ENCODE measurements at places on chromosomes 13 and 19.
A peak's percentile ranks its signal among the peaks of the same experiment; 100 is the strongest.

- DNase-seq, result no peak
Measured at GRCh38 chr13:66780814-66781213, 449.3 kb downstream of the PCDH9 start.

GRCh38 chr19:55493052-55493644, 4.9 kb downstream of the SSC5D start:
- no peak for DNase-seq

DNA sequence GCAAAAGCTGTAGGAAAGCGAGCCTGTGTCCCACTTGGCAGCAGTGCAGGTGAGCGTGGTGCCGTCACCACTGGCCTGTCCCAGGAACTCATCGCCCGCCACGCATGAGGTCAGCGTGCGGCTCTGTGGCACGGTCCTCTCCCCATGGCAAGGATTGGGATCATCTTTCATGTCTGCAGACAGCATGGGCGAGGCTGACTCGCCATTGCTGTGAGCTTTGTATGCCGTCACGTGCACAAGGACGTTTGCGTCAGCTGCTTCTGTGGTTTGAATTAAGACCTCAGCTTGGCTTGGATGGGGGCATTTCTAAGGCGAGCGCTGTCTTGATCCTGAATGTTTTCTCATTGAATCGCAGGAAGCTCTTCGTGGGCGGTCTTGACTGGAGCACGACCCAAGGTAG, 9.8 kb downstream of the DAZAP1 start:
- no peak for DNase-seq

DNA sequence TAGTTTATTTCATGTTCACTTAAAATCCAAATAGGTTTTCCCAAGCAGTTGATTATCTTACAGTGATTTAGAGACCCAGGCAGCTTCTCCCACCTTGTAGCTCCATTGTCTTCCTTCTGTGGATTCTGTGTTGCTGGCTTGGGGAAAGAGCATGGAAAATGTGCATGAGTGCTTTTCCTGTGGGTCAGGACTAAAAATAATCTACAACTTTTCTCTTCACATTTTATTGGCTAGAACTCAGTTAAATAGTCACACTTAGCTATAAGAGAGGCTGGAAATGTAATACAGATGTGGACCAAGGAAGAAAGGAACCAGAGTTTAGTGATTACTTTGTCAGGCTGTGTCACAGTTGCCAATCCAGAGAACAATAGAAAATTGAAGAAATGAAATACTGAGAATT, 198.8 kb downstream of the NBEA start:
- no peak for DNase-seq

DNA sequence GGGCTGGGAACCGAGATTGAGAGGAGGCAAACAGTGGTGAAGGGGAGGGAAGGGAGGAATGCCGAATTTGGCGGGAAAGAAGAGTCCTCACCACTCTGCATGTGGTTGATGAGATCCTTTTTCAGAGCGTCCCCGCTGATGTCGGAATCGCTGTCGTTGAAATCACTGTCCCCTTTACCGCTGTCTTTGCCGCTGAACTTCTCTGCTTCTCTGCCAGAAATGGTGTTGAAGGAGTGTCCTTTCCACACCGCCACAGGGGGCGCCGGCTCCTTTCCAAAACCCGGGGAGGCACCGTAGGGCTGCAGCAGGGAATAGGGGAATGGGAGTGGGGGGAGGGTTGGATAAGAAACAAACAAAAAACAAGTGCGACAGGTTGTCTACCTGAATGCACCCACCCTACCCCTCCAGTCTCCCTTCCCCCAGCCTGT, 3.1 kb downstream of the PCDH8 start:
- no peak for DNase-seq

- DNase-seq, result peak; percentile 33
Measured at GRCh38 chr19:58181902-58182576, 822 bp upstream of the ZNF274 start.

GRCh38 chr19:45251452-45252354, 632 bp downstream of the MARK4 start:
- no peak for DNase-seq

- no peak for DNase-seq
Measured at GRCh38 chr19:40191836-40192646, 815 bp downstream of the MAP3K10 start.

GRCh38 chr19:3171894-3172672, 6.5 kb upstream of the S1PR4 start:
- no peak for DNase-seq

DNA sequence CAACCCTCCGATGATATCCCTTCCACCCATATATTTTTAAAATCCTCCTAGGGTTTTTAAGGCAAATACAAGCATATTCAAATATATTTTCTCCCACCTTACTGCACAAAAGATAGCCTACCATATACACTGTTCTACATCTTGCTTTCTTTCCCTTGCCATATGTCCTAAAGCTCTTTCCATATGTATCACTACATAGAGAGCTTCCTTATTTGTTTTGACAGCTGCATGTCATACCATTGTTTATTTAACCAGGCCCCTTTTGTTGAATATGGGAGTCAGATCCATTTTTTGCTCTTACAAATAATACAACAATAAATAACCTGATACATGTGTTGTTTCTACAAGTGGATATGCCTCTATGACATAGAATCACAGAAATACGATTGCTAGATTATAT, 32.8 kb upstream of the WDFY2 start:
- no peak for DNase-seq

- DNase-seq, result no peak
Measured at GRCh38 chr13:113669231-113669754, 2.3 kb downstream of the GRK1 start.

- no peak for DNase-seq
Measured at GRCh38 chr19:17074634-17075034, 618 bp downstream of the HAUS8 start.

GRCh38 chr13:50685491-50685890, 158.0 kb downstream of the DLEU7 start:
- DNase-seq, result no peak

DNA sequence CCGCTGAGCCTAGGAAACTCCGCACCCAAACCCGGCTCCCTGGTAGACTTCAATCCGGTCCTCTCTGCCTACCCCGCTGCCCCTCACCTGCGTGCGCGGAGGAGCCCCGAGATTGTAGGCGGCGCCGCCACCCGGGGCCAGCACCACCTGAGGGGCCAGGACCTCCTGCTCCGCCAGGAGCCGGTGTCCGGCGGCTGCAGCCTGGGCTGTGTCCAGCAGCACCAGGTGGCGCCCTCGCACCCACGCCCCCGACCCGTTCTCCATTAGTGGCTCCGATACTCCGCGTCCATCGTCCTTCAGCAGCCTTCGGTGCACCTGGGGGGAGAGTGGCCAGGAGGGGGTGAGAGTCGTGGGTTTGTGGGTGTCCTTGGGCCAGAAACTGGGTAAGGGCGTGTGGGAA, 18.5 kb downstream of the MAN2B1 start:
- no peak for DNase-seq

GRCh38 chr19:10895920-10896319, 24.6 kb downstream of the CARM1 start:
- no peak for DNase-seq

DNA sequence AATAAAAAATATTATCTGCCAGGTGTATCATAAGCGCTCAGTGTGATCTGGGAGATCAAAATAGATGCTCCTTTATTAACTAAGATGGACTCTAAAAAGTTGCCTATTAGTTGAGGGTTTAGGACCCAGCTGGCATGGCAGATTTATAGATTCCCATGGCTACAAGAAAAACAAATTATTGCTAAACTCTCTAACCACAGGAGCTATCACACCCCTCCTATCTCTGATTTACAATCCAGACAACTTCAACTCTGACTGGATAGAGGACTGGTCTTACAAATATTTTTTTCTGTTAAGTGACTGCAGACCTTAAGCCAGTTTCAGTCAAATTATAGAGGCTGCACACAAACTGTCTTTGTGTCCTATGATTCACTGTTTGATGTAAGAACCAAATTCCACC, 45.4 kb upstream of the MYCBP2 start:
- DNase-seq, result no peak

DNA sequence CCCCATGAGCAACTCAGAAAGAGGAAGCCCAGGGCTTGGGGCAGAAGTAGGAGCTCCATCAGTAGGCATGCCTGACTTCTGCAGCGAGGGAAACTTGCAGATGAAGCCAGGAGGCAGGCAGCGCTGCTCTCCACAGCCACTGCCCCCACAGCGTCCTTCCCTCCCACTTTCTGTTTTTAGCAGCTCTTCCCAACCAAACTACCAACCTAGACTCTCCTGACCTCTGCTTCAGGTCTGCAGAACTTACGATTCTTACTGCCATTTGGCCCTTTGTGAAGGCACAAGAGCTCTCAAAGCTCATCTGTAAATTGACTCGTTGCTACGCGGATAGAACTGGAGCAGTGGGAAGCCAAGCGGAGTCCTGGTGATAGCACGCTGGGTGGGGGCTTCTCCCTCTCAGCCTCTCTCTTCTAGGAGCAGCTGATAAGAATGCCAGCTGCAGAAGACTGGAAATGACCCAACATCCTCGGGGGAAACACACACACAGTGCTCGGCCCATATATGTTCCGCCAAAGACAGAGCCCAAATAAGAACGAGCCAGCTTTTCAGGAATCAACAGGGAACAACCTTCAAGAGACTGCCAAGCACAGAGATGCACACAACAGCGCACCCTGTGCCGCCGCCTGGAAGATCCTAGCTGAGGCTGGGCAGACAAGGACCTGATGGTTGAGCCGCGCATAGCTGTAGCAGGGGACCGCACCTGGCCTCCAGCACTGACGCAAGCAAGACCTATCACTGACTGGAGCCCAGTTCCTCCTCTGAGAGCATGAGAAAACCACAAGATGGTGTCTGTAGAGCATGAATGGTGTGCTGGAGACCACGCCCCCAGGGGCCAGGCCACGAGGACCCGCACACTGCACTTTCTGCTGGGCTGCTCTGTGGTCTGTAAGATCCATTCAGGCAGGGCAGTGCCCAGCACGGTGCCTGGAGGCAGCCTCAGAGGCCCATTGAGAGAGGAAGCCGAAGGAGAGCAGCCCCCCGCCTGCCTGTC, 15.9 kb upstream of the SLC35E1 start:
- DNase-seq, result no peak

DNA sequence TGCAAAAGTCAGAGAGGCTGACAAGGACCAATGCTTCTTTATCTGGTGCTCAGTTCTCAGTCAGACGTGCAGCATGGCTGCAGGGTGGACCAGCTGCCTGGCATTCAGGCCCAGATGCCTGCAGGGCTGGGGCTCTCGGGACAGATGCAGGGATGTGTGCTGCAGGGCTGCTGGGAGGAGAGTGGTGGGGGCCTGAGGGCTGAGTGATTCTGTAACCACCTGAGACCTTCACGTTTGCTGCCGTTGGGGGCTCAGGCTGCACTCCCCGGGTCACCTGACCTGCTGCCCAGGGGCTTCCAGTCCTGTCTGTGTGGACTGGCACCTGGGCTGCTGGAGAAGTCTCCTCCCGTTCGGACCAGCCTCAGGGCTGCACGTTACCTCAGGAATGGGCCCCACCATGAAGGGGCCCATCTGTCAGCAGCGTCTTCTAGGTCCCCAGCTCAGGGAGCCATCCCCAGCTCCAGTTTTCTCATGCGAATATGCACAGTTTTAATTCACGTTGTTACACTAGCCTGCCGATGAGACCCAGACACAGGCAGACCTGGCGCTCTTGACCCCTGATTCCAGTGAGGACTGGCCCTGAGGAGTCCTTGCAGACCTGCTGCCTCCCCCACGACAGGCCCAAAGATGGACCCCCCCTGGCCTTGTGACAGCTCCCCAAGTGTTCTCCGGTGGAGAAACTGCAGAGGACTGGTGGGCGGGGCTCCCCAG, 16.9 kb downstream of the KCTD15 start:
- no peak for DNase-seq

- DNase-seq, result no peak
Measured at GRCh38 chr13:98650396-98651107, 73.6 kb upstream of the STK24 start.

DNA sequence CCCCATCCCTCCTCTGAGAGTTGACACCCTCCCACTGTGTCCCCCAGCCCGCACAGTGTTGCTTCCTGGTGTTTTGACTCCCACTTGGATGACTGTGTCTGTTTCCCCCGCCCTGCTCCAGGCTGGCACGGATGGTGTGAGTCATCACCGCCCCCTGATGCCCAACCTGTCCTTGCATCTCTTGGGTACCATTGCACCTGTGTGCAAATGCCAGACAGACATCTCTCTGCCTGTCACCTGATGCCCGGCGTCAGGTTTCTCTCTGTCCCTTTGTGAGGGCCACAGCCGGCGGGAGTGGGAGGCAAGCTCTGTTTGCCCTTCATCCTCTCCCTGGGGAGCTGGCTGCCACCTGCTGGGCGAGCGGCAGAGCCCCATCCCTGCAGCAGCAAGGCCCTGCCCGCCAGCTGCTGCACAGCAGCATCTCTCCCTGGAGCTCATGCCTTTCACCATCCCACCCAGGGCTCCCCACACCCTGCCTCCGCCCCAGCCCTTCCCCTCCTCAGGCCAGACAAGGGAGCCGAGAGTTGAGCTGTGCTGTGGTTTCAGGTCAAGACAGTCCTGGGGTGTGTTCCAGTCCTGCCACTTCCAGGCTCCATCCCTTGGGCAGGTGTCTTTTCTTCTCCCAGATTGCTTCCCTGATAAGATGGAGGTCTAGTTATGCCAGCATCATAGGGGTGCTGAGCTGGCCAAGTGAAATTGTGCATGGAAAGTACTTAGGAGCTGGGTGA, 29.7 kb downstream of the NKPD1 start:
- DNase-seq, result no peak

- no peak for DNase-seq
Measured at GRCh38 chr19:50837300-50837699, 3.9 kb upstream of the KLK15 start.

- DNase-seq, result no peak
Measured at GRCh38 chr13:84985860-84986259, 813.4 kb downstream of the SLITRK6 start.

DNA sequence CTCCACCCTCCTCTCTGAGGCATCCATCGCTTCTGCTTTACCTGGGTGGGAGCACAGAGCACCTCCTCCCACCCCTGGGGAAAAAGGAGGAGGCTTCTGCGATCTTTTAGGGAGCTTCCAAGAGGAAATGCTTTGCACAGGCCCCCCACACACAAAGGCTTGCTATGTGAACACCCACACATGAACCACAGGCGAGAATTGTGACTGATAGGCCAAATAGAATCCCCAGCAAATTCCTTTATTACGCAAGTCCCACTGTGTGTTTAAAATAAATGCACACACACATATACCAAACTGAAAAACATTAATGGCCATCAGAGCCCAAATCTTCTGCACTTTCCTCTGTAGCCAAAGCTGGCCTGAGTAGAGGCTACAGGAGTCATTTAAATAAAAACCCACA, 50.6 kb downstream of the HSPH1 start:
- no peak for DNase-seq

All from stimulated activated CD8-positive, alpha-beta memory T cell treated with anti-CD3 and anti-CD28 coated beads, Interleukin-12 subunit alpha, Interleukin-12 subunit beta, amount 100 ng/mL, for 1 hour (primary cell).